Stimulated activated CD4-positive, alpha-beta T cell treated with anti-CD3 and anti-CD28 coated beads, Interleukin-12 subunit alpha, Interleukin-12 subunit beta, amount 100 ng/mL, for 24 hours (primary cell): ENCODE measurements at places on chromosomes 2 and 18.

GRCh38 chr2:69013840-69014821 lies 1.2 kb downstream of the ANTXR1 start:
- no peak for DNase-seq

DNA sequence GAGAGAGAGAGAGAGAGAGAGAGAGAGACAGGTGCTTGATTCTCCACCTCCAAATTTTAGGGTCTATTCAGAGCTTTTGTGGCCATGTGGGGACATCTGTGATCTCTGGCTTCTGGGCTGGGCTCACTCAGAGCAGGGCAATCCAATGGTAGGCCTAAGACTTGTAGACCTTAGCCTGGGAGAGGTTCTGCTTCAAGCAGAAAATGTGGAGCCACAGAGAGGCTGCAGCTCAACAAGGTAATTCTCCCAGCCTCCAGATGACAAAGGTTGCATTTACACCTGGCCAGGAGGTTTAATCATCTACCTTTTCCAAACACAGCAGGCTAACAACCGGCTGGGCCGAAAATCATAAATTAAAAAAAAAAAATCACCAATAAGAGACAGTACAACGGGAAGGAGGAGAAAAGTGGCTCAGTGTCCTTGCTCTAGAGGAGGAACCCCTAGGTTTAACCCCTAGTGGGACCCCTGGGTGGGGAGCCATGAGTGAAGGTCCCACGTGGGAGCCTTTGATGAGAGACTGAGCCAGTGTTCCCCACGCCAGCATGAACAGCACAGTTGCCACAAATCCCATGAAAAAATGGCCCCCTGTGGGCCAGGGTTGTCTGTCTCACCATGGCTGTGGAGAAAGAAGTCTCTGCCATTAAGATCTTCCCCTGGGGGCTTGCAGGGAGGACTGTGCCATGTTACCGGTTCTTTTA lies 124.0 kb upstream of the GATA6 start:
- DNase-seq = no peak

DNA sequence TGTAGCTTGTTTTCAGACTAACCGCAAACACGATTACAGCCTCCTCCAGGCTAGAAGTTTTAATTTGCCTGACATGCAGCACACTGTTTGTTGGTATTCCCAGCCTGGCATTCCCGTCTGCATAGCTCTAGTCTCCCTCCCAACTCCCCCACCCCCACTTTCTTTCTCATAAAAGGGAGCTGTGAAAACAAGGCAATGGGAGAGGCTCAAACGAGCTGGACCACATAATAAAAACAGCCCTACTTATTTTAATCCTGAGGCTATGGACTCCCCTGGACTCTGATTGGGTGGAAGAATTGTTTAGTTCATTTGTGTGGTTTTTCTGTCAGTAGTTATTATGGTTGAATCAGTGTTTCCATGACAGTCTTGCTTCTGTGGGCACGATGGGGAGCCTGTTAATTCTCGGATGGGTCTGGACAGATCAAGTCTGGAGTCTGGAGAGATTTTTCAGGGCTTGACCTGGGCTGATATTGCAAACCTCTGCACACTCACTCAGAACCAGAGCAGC lies 1.2 kb downstream of the STON1 start:
- DNase-seq = no peak

DNA sequence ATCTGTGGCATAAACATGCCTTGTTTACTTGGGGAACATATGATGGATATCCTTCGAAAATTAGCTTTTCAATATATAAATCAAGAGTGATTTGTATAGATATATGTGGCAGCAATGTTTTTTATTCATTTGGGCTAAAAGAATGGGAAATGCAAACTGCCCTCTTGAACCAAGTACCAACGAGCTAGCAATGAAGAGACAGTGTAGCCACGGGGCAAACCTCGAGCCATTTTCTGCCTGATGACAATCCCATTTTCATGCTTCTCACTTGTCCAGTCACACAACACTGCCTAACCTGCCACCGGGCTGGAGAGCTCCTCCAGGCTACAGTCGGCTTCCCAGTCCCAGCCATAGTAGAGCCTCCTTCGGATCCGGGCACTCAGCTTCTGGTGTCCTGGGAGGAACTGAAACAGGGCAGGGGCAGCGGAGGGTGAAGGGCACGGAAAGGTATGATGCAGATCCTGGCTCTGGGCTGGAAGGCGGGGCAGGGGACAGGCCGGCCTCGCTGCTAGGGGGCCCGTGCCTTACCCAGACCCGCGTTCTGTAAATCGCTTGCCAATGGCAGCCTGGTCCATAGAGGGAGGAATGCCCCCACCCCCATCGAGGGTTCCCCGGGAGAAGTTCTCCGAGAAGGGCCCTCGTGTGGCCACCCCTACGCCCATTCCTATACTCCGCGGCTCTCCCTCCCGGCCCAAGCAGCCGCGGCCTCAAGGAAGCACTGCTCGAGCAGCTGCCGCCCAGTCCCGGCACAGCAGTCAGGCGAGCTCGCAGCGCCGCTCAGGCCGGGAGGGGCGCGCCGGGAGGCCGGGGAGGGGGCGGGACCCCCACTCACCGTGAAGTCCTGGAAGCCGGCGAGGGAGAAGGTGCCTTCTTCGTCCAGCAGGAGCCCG lies 552 bp downstream of the CNPPD1 start:
- DNase-seq = peak; percentile 12

DNA sequence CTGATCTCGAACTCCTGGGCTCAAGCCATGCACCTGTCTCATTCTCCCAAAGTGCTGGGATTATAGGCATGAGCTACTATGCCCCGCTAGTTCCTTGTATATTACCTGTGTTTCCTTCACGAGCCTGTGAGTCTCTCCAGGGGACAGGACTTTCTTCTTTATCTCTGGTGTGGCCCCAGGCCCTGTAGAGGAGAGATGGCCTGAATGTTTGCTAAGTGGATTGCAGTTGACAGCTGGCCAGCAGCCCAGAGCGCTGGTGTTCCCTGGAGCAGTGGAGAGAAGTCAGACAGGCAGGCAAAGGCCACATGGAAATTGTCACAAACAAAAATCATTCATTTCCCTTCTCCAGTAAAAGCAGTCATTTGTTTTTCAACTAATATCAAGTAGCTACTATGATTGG lies 17.9 kb downstream of the LPIN1 start:
- no peak for DNase-seq

GRCh38 chr2:163345795-163346573 lies 389.8 kb downstream of the FIGN start:
- DNase-seq = no peak

DNA sequence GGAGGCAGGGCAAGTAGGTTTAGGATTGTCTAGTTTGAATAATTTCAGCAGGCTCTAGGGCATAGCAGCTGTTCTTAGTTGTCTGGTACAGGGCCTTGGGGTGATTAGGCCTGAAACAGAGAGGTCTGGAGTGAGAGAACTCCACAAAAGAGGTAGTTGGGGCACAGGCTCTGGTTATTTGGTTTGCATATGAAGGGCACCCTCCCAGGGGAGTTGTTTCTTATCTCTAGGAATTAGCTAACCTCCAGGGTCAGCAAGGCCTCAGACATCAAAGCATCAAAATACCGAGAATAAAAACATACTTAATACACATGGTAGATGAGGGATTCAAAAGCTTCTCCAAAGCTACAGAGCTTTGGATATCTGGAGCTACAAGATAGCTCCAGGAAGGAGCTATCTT lies 38.3 kb upstream of the SLC14A2 start:
- no peak for DNase-seq

DNA sequence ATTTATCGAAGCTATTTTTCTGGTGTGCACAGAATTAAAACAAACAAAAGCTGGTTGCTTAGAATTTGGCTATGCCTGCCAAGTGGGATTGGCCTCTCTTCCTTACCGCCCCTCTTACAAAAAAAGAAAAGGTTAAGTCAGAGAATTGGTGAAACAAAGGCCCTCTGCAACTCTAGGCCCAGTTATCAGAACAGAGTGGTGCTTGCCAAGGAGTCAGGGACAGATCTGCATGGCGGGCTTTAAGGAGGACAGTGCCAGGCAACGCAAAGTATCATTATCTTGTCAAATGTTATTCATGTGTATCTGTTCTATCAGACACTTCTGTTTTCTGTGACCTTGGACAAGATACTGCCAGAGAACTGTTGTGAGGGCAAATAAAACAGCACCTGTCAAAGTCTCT lies 78.3 kb downstream of the TGIF1 start:
- DNase-seq = no peak

DNA sequence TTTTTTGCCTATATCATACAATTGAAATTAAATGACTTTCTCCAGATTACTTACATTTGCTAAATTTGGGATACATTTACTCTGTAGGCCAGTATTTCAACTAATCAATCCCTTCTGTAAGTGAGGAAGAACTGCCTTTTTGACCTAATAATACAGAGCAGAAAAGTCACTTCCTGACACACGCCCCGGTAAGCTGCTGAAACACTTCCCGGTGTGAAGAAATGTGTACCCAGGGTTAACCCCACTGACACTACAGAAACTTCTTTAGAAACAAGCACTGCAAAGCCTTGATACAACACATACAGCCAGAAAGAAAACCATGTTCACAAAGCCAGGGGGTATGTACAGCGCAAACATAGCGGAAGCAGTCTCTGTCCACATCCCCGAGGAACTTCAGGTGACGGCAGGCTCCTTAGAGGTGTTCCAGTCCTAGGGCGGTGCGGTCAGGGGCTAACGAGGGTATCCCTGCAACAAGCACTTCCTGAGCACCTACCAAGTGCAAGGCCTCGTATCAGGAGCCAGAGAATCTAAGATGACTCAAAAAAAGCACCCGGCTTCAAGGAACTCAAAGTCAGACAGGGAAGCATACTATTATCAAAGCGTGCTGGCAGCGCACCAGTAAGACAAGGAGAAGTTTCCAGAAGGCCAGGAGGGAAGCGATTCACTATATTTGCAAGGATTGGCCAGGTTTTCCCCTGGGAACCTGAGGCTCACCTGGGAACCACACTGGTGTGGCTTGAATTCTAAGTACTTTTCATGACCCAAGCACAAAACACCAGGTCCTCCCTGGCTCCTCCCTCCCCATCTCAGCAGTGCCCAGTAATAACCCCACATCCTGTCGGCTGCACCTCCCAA lies 46.6 kb downstream of the ZNF516 start:
- DNase-seq = no peak

GRCh38 chr2:230947235-230947576 lies 22.2 kb upstream of the GPR55 start:
- no peak for DNase-seq

DNA sequence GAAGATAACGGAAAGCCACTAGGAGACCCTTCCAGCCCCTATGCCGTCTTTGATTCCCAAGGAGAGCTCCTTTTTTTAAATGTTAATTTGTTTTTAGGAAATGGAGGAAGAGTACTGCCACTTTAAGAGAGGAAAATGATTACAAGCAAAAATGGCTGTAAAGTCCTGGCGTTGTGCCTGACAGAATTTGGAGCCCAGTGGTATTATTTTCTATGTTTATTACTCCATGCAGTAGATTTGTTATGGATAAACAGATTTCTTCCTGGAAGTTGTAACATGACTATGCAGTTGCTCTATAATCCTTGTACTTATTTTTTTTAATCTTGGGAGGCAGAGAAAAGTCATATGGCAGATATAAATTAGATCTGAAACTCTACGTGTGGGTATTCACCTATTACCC lies 141.3 kb downstream of the GBX2 start:
- DNase-seq = no peak

GRCh38 chr2:46438794-46439193 lies 40.6 kb upstream of the TMEM247 start:
- no peak for DNase-seq

DNA sequence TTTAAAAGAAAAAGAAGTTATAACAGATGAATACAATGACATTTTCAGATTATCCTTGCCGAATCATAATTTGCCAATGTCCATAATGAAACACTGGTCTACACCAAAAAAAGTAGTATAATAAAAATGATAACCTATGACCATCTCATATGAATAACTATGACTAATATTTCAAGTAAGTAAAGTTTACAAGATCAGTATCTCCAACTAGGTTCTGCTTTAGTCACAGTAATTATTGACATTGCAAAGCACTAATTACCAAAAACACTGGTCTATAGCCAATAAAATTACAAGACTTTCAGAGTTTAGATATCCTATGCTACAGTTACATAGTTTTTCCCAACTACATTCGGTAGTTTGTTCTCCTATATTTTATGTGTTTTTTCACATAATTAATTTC lies 136.7 kb downstream of the MEMO1 start:
- no peak for DNase-seq

GRCh38 chr2:30622452-30622851 lies 175.4 kb downstream of the LCLAT1 start:
- no peak for DNase-seq

DNA sequence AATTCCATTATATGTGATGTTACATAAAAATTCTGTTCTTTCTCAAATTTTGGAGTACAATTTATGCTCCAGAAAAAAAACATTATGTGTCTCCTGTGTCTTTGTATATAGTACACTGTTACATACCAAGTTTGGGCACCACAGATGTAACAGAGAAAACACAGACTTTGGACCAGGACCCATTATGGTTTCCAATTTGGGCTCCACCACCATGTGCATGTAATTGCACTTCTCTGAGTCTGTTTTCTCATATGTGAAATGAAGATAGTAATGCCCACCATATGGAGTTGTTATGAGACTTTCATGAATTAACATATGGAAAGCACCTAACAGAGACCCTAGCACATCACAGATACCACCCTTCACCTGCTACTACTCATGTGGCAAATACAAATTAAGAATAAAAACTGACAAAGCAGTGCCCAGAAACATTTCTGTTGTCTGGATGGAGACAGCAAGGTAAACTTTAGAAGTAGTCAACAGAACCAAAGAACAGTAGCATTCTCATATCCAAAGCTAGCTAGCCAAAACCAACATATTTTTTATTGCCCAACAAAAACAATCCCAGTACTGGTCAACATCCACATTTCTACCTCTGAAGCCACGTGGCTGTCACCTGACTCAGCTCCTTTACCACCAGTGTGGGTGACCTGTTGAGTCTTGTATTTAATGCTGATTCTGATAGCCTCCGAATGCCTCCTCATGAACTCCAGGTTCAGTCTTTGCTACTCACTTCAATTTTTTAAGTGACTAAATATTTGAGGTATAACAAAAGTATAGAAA lies 42.9 kb downstream of the ANTXR1 start:
- no peak for DNase-seq

- DNase-seq = no peak
Observed at GRCh38 chr18:75047240-75047961, 161.5 kb downstream of the PTGR3 start.

DNA sequence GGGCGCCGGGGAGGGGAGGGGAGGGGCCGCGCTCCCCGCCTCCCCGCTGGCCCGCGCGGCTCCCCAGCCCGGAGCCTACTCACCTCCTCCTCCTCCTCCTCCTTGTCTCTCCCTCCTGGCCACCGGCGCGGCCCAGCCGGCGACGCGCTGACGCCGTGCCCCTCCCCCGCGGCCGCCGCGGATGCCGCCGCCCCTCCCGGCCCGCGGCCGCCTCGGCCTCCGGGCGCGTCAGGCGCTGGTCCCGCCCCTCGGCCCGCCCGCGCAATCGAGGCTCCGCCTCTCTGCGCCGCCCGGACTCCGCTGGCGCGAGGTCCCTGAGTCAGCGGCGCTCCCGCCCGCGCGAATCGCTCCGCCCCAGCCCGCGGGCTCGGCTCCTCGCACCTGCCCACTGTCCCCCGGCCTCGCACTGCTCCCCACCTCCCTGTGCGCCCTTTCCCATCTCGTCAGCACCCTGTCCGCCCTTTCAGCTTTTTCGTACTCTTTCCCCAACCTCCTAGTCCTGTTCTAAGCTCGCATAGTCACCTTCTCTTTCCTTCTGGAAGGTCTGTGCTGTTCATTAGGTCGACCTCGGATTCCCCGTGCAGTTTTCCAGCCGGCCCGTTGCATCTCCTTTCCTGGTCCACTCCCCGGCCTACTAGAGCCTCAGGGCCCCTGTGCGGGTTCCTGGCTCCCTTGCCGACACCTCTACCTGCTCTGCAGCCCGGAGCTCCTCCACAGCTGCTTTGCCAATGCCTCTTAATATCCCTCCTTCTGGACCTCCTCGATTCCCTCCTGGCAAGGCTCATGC lies 187.4 kb downstream of the ZEB2 start:
- peak; percentile 78 for DNase-seq

- no peak for DNase-seq
Observed at GRCh38 chr2:13607139-13607538, 890.4 kb downstream of the TRIB2 start.
